Keratinocyte (primary cell): ENCODE measurements at places on chromosomes 7 and 10. TPM values are rescaled to one million over a fixed set of nuclear protein-coding genes. Genes with fewer than 3 reads are reported as not detected.

LRGUK gene
- polyA plus RNA-seq: 0.16 to 0.50 TPM (median 0.45 TPM) in 3 replicates

GLI3 gene
- 2.0 to 3.7 TPM (median 3.6 TPM) in 3 replicates for polyA plus RNA-seq

ANKRD16 gene
- polyA plus RNA-seq: 5.4 to 6.2 TPM (median 6.0 TPM) in 3 replicates

TRRAP gene
- polyA plus RNA-seq: 4.0 to 12.4 TPM (median 6.1 TPM) in 3 replicates

VIPR2 gene
- not detected in 3 replicates for polyA plus RNA-seq

NRG3 gene
- not detected in 3 replicates for polyA plus RNA-seq

CDC14C gene
- polyA plus RNA-seq: not detected in 3 replicates

LAMB4 gene
- polyA plus RNA-seq: 1.6 to 10.3 TPM (median 3.7 TPM) in 3 replicates

MSMB gene
- polyA plus RNA-seq: not detected in 3 replicates

GNG11 gene
- 0.23 to 1.0 TPM (median 0.63 TPM) in 3 replicates for polyA plus RNA-seq

CPVL gene
- polyA plus RNA-seq: 2.4 to 9.8 TPM (median 7.8 TPM) in 3 replicates

AIFM2 gene
- 1.3 to 2.4 TPM (median 1.8 TPM) in 3 replicates for polyA plus RNA-seq

OR2A42 gene
- polyA plus RNA-seq: not detected in 3 replicates

HTR5A gene
- polyA plus RNA-seq: not detected in 3 replicates

GLRX3 gene
- polyA plus RNA-seq: 133 to 215 TPM (median 142 TPM) in 3 replicates

NXPH1 gene
- polyA plus RNA-seq: not detected in 3 replicates

UTF1 gene
- polyA plus RNA-seq: not detected in 3 replicates

PIK3AP1 gene
- polyA plus RNA-seq: 0.02 to 0.09 TPM in 2 of 3 replicates, not detected in the other

UNCX gene
- polyA plus RNA-seq: not detected in 3 replicates

FAM25A gene
- polyA plus RNA-seq: 11.7 to 27.6 TPM (median 25.2 TPM) in 3 replicates
